Thyroid gland (tissue), 4 donors: ENCODE measurements at places on chromosomes 12 and 14. TPM values are rescaled to one million over a fixed set of nuclear protein-coding genes. Genes with fewer than 3 reads are reported as not detected.
A peak's percentile ranks its signal among the peaks of the same experiment; 100 is the strongest.

DNA sequence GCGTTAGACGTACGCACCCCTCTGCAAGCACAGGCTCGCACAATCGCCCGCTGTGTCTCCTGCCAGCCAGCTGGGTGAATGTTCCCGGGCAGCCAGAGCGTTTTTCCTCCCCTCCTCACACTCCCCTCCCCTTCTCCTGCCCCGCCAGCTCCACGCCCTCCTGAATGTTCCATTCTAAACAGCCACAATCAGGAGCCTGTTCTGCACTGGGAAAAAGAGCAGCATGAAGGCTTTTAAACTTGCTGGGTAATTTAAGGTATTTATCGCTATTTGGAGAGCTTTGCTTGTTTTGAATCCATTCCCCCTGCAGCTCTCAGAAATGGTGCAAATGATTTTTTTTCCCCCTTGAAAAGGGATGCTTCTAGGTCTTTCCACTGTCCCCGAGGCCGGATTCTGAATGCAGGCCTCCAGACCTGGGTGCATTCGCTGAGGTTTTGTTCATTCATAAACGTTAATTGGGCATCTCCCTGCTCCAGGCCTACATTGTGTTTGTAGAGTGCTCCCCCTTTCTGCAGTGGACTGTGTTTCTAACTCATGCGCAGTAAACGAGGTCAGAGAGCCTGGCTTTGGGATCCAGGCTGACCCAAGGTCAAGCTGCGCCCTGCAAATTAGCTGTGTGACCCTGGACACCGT lies 212.5 kb downstream of the CHST11 start:
- peak; percentile 80 for DNase-seq

- DNase-seq: no peak
These were observed 630.1 kb upstream of the TMEM132C start for GRCh38 chr12:127636882-127637281.

GRCh38 chr12:40597133-40597532 lies 95.1 kb upstream of the CNTN1 start:
- no peak for DNase-seq

DNA sequence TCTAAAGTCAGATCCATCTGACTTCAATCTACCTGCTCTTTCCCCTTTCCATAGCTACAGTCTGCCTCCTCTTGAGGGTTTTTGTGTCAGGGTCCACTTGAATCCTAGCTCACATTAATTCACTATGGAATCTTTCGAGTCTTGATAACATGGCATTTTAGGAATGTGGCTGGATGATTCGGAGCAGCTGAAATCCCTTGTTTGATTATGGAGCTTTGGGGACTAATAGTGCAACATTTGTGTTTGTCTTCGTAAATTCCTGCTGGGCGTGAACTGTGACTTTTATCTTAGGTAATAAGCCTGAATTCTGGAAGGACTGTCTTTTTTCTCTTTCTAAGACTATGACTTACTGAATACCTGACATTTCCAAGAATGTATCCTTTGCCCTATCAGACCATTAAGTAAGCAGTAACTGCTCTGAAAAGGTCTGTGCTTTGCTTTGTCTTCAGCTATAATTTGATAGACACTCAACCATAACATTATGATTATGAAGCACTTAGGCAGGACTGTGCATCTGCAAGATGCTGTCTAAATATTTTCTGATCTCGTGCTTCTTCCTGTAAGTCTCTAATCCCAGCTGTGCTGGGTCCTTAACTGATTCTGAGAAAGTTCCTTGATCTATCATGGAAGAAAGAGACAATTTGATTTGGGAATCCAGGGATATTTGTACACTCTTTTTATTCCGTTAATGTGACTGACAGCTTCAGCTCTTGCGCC lies 19.0 kb upstream of the PELI2 start:
- DNase-seq: no peak

GRCh38 chr12:100827901-100828520 lies 33.4 kb downstream of the ANO4 start:
- no peak for DNase-seq

DNA sequence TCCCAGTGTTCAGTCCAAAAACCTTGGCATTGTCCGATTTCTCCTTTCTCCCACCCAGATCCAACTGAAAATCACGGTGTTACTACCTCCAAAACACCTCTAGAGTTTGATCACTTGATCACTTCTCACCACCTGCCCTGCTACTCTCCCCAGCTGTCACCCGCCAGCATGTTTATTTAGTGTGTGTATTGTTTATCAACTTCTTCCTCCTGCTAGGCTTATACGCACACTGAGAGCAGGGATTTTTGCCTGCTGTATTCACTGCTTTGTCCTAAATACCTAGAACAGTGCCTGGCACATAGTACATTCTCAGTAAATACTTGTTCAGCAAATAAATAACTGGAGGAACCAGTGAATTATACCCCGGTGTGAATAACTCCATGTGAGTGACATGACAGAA lies 5.0 kb downstream of the BDKRB1 start:
- DNase-seq: no peak

GRCh38 chr12:127770118-127770517 lies 496.9 kb upstream of the TMEM132C start:
- DNase-seq: no peak

The MGP gene
- total RNA-seq: 1,014 TPM

The TMEM119 gene
- 21.6 TPM for total RNA-seq

The KRT3 gene
- total RNA-seq: not detected

The KRT6C gene
- total RNA-seq: not detected
